ENCODE measurements at places on chromosomes 12 and 14.
A peak's percentile ranks its signal among the peaks of the same experiment; 100 is the strongest.

DNA sequence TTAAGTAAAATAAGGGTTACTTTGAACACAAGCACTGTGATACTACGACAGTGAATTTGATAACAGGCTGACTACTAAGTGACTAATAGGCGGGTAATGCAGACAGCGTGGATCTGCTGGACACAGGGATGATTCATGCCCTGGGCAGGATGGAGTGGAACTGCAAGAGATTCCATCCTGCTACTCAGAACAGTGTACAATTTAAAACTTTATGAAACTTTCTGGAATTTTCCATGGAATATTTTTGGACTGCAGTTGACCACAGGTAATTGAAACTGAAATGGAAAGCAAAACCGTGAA, 46.0 kb downstream of the YEATS4 start:
- no peak for DNase-seq

- DNase-seq = no peak
Measured at GRCh38 chr12:62909340-62909739, 25.6 kb downstream of the PPM1H start.

GRCh38 chr12:89062996-89063395, 289.3 kb downstream of the DUSP6 start:
- DNase-seq = no peak

GRCh38 chr14:73829526-73830431, 21.9 kb upstream of the PTGR2 start:
- peak; percentile 28 for DNase-seq

DNA sequence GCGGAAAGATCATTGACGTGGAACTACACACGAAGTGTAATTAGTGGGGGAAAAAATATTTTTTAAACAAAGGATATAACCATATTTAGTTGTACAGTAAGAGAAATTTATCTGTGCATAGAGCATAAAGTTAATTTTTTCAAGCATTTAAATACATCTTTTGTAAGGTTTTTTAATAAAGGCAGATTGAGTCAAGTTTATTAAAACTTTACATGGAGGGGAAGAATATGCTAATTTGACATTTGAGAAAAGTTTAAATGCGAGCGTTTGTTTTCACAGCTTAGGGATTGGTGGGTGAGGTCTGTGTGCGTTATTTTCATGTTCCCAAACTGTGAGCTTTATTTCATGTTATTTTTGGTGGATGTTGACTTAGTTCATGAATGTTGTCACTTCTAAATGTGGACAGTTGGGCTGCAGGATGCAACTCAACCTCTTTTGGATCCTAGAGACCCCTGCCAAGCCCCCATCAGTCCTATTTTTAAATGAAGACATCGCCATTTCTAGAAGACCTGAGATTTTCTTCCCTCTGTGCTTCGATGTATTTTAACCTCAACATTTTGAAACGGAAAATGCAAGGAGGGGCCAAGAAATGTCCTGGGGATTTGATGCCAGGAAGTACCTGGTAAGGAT, 32.3 kb downstream of the BRI3BP start:
- no peak for DNase-seq

DNA sequence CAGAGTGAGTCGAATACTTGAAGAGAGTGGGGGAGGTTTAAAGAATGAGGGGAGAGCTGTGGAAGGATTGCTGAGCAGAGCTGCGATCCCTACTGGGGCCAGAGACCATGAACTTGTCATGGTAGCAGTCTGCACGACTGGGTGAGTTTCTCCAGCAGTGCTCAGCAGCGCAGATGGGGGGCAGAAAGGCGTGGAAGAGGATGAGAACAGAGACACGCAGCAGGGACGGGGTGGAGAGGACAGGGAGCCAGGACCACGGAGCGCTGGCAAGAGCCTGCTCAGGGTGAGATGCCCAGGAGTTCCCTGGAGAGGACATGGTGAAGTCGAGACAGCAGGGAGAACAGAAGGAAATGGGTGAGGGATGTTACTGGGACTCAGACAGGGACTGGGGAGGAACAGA, 2.1 kb upstream of the AQP6 start:
- DNase-seq = no peak

DNA sequence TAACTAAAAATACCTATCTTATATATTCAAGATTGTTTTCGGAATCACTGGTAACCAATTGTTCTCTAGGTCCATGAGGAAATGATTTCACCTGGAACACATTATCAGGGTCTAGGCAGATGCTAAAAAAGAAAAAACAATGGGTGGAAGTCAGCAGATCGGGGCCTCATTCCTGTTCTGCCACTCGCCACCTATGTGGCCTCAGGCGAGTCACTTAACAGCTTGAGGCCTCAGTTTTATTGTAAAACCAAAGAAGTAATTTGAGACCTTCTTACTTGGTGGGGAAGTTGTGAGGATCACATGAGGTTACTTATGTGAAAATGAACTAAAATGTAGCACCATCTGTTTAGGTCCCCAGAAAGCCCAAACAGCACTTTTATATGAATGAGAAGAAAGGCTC, 6.2 kb upstream of the RNASE10 start:
- no peak for DNase-seq

DNA sequence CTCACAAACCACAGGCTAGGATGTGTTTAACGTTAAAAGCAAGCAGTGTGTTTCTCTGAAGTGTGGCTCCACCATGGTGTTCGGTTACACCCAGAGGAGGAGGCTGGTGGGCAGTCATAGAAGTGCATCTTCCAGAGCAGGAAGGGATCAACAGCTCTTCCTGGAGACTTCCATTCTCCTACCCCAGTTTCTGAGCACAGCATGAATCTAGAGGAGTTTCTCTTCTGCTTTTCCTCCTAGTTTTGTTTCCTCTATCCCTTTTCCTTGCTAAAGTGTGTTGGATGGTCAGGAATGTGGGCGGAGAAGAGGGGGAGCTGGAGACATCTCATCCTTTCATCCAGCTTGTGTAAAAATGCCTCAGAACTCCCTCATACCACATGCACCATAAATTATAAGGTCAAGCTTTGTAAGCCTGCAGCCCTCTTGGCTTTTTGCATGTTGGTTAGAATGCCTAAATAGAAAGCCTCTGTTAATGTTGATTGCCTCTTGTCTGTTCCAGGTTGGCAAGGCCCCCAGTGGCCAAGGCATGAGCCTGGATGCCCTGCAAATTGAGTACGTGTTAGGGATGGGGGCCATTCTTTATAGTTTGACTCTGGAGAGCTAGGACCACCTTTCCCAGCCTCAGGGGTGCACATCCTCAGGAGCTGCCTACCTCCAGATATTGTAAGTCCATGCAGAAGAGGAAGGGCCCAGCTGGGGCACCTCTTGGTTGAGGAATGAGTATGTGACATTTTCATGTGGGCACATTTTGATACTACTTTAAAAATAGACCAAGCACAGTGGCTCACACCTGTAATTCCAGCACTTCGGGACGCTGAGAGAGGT, 4.0 kb upstream of the CKAP4 start:
- DNase-seq = no peak

DNA sequence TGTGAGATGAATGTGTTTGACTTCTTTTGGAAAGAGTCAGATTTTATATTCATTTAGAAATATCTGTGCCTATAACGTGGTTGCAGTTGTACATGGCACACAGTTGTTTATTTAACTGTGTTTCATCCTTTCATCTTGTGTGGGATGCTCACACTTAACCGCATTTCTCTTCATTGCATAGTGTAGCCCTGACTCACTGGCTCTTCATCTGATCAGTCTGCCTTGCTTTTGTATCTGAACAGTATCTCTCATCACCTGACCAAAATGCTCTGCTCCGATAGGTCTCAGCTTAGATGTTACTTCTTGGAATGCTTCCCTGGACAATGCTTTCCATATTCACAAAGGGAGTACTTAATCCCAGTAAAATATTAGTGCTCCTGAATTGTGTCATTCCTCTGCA, 83.4 kb downstream of the PDE3A start:
- DNase-seq = no peak

GRCh38 chr12:96099986-96100385, 64.6 kb upstream of the LTA4H start:
- DNase-seq = no peak

DNA sequence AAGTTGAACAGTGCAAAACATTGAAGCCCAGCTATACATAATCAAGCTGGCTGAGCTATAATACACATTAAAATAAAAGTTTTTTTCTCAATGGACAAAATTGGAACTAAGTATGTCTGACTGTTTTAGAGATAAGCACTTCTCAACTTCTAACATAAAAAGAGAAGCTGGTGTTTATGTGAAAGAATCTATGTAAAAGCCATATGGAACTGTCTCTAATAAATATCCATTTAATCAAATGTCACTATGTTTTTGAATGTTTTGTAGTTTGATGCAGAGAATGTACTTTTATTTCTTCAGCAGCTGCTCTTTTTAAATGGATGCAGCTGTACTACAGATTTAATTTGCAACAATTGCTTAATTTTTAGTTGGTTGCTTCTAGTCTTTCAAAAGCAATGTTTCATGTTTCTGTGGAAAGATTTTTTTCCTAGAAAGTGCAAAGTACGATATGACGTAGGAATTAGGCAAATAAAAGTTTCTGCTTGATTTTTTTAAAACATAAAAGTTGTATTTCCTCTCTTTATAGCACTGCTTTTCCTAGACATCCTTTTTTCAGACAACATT, 114.2 kb downstream of the PDE3A start:
- no peak for DNase-seq

GRCh38 chr14:52325126-52325525, 11.0 kb downstream of the PTGER2 start:
- DNase-seq = no peak

DNA sequence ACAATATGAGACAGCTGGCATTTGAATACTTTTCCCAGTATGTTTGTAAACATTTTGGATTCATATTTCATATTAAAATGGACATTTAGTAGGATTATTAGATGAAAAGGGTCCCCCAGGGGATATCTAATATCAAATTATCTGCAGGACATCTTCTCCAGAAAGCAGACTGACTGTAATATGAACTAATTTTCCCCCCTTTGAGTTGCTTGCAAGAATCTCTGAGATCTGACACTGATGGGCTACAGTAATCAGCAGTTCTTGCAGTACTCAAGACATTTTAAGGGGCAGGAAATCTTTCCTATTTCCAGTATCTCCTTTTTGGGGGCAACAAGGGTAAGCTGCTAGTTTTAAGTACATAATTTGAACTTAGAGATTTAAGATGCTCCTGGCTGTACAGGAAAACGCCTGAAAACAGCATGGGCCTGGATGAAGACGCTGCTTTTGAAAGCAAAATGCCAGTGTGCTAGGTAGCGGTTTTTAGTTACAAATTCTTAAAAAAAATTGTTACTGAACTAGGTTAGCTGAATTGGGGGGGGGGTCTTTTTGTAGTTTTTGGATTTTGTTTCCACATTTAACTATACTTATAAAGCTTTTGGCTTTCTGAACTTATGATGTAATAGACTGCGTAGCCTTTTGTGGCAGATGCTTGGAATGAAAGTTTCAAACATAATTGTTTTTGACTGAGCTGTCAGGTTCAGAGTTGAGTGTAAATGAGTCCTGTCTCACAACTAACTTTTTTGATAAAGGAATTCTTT, 2.2 kb downstream of the FRMD6 start:
- DNase-seq = no peak

- no peak for DNase-seq
Measured at GRCh38 chr12:3030821-3031429, 46.3 kb upstream of the TSPAN9 start.

GRCh38 chr12:3141339-3142321, 64.5 kb downstream of the TSPAN9 start:
- DNase-seq = no peak

DNA sequence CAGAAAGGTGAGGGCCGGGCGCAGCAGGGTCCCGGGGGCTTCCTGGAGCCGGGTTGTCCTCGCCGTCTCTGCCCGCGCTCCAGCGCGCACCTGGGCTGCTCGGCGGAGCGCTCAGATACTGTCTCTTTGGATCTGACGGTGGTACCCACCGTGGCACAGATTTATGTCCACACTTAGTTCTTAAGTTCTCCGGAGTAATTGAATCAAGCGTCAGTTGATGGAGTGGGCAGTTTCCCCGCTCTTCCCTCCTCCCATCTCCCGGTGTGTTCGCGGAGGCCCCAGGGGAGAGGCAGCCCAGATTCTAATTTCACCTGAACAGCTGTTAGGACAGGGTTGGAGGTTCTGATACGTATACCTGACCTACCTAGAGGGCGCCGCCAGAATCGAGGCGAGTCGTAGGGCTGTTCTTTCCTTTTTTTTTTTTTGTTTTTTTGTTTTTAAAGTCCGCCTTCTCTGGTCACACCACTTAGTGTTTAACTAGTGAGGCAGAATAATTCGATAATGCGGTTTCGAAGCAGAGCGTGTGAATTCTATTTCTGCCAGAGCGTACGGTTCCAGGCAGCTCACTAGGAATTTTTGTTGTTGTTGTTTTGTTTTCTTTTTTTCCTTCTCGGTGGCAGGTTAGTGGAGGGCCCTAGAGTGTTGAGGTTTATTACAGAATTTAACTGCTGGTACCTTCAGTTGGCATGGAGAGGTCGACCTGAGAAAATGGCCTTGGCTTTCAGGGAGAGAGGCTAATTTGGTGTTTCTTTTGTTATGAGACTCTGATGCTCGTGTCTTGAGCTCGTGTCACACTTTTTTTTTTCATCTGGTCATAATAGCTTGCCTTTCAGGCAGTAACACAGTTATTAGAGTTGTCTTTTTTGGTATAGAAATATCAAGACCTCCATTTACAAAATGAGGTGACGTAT, 22.3 kb upstream of the GNS start:
- no peak for DNase-seq

All from stimulated activated CD4-positive, alpha-beta T cell treated with anti-CD3 and anti-CD28 coated beads, Interleukin-4, amount 100 ng/mL, for 48 hours (primary cell).